ENCODE measurements at places on chromosomes 2 and 18.

DNA sequence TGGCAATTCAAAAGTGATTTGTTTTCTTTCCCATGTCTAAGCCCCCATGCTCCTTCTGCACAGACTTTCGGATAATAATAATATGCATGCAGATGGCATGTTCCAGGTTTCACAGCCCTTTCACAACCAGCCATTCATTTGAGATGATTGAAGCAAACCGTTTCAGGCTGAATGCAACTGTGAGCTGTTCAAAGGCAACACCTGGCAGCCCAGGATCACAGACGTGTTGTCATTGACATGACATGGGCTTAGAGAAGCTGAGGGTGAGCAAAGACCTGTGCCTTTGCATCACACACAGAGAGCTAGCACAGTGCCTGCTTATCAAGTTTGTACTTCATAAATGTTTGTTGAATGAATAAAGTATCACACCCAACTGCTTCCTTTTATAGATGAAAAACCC, 12.4 kb upstream of the ERMN start:
- DNase-seq = no peak

DNA sequence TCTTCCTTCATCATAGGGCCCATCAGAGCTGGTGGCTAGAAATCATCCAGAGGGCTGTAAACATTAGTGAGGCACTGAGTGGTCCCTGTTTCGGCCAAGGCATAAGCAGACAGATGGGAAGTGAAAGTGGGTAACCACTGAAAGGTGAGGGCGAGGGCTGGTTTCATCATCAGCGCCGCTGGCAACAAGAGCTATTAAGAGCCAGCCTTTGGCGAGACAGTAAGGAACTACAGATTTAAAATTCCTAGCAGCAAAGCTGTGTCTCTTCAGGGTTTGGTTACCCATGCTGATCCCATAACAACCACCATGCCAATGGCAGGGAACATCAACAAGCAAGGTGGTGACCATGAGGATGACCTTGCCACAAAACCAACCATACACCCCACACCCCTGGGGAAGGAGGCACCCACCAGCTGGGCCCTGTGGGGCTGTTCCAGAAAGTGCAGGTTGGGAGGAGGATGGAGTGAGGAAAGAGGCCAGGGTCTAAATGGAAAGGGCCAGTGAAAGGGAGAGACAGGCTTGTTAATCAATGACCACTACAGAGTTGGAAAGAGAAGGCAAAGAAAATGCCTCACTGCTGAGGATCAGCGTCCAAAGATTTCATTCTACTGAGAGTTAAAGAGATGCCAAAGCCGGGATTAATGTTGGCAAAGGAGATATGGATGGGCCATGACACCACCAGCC, 9.0 kb upstream of the SLC20A1 start:
- no peak for DNase-seq

DNA sequence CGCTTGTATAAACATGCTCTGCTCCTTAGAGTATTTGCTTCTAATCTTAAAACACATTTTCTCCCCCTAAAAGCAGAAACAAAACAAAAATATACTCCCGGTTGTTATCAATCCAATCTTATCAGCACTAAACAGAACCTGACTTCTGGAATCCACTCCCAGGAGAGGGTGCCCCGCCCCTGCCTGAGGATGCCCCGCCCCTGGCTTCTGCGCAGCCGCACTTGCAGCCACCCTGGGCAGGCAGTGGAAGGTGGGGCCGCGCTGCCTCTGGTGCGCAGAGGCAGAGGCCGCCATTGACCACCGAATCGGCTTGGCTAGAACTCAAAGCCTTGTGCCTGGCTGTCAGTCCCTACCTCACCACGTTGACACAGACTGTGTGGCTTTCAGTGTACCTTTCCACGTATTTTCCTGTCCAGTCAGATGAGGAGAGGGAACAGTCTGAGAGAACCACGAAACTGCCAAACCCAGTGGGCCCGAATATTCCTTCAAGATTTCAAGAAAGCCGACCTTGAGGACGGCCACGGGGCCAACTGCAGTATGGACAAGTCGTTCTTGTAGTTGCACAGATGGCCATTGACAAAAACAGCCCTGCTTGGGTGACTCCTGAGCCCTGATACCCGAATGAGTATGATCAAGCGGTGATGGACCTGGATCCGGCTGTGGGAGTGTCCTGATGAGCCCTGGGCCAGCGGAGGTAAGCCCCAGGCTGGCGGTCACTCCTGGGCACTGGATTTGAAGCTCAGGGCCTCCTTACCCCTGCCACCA, 46.2 kb upstream of the ARHGAP28 start:
- no peak for DNase-seq

- no peak for DNase-seq
Measured at GRCh38 chr2:192029089-192029488, 165.6 kb downstream of the TMEFF2 start.

DNA sequence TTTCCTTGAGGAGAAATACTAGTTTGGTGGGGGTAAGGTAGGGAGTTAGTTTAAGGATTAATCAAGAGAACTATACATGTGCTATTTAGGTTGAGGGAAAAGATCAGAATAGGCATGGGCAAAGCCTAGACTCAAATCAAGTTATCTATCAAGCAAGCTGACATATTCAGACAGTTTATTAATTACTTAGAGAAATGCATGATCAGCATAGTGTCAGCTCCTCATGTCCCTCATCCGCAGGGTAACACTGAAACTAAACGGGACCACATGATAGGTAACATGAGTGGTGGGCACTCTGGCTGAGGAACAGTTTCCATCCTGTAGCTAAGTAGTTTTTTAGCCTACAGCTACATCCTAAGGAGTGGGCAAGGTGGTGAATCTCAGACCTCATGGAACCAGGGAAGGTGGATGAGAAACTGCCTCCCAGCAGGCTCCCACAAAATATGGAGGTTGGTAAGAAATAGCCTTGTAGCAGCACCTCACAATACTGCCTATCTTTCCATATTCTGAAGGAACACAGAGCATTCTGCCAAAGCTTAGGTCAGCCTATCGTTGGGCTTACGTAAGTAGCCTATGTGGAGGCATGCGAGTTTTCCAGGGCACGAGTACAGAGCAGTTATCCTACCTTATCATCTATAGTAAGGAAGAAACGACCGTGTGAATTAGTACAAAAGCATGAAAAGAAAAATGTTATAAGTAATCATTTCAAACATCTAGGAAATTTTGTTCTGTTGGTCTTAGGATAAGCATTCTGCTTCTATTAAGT, 18.4 kb downstream of the ZC3H6 start:
- DNase-seq = no peak

Data from amygdala (tissue), 56 donors.